Stimulated activated CD4-positive, alpha-beta T cell treated with anti-CD3 and anti-CD28 coated beads, Interleukin-15, amount 100 ng/mL, for 1 hour (primary cell): ENCODE measurements at places on chromosomes 1 and 21.

- DNase-seq: no peak
These were observed 180.4 kb upstream of the FOXD3 start for GRCh38 chr1:63142001-63142400.

GRCh38 chr1:59986516-59987310 lies 60.1 kb upstream of the CYP2J2 start:
- DNase-seq: no peak

- no peak for DNase-seq
These were observed 235.2 kb downstream of the FAM72C start for GRCh38 chr1:143736562-143736961.

DNA sequence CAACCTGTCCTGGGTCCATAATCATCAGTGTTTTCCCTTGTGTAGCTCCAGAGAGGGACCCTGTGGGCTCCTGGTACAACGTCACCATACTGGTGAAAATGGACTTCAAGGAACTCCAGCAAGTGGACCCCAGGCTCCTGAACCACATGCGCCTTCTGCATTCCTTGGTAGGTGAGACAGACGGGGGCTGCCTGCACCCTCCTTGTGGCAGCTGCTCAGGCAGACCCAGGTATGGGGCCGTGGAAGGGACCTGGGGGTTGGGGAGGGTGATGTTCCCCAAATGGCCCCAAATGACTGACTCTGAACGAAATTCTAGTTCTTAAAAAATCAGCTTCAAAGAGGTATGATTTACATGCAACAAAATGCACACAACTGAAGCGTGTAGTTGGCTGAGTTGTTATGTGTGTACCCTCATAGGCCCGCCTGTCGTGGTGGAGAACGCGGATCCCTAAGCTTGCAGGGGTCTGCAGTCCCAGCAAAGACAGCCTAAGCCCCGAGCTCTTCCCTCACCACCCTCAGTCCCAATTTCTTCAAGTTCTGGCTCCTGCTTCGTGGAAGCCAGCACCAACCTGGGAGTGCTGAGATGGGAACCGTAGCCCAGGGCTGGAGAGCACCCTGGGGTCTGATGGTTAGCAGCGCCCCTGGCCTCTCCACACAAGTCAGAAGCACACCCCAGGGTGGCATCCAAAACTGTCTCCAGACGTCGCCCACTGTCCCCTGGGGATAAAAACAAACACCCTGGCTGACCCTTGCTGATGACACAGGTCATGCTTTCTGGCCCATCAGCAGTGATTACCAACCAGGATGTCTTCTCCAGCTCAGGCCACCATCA lies 14.3 kb downstream of the UMODL1 start:
- DNase-seq: no peak

GRCh38 chr1:221097479-221098281 lies 218.4 kb downstream of the HLX start:
- DNase-seq: no peak

- DNase-seq: no peak
These were observed at the start of gene SYCP1 for GRCh38 chr1:114854693-114855320. Gene SYCP1 (plus strand): TSS chr1:114854863. CDS start chr1:114855465, 602 bp downstream.

DNA sequence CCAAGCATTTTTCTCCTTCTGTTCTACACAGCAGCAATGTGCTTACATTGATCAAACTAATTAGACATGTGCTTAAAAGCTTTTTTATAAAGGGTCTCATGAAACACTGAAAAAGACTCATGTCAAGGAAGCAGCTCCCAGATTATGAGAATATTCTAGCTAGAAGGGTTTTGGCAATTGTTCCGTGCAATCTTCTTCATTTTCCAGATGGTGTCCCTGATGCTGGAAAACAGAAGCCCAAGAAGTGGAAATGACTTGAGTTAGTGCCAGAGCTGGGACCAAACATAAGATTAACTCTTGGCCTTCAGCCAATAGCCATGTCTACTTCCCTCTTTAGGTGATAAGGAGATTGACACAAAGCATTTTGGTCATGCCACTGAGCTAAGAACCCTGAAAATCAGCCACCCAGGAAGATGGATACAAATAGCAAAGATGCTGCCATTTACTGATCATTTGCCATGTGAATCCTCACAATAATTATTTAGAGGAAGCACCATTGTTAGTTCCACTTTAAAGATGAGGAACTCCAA lies 110.8 kb downstream of the MATN1 start:
- no peak for DNase-seq

DNA sequence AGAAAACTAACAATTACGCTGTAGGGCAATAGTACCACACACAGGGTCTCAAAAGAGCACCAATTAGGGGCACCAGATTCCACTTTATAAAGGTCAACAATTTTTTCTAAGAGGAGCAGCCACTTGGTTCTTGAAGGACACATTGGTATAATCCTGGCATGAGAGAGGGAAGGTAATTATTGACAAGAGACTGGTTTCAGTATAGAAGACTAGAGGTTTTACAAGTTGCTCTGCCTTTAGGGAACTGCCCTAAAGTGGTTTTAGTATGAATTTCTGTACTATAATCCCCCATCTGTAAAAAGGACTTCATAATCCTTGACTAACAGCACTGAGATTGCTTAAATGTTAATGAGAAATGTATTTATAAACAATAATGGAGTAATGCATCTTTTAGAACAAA lies 648.5 kb upstream of the PTBP2 start:
- DNase-seq: no peak

DNA sequence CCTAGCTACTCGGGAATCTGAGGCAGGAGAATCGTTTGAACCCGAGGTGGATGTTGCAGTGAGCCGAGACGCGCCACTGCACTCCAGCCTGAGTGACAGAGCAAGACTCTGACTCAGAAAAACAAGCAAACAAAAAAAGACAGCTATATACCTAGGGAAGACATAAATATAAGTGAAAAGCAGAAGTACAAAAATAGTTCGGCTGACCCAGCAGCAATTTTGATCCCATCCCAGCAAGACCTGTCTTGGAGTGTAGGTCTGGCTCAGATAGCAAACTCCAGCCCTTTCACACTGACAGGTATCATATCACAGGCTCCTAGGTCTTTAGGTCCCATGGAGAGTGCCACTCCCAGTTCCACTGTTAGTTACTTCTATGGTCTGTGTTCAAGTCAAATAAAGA lies 14.6 kb downstream of the MTX1 start:
- no peak for DNase-seq

- no peak for DNase-seq
These were observed 34.0 kb downstream of the TMEM53 start for GRCh38 chr1:44640200-44640853.

DNA sequence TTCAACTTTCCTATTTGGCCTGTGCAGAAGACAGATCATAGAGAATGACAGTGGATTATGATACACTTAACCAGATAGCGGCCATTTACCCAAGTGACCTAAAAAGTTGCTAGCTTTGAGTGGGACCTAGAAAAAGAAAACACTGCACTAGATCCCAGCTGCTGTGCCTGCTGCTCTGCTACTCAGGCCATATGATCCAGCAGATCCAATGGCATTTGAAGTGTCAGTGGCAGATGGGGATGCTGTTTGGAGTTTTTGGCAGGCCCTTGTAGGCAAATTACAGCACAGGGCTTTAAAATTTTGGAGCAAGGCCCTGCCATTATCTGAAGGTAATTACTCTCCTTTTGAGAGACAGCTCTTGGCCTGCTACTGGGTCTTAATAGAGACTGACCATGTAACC lies 74.0 kb upstream of the KCNE2 start:
- DNase-seq: no peak

DNA sequence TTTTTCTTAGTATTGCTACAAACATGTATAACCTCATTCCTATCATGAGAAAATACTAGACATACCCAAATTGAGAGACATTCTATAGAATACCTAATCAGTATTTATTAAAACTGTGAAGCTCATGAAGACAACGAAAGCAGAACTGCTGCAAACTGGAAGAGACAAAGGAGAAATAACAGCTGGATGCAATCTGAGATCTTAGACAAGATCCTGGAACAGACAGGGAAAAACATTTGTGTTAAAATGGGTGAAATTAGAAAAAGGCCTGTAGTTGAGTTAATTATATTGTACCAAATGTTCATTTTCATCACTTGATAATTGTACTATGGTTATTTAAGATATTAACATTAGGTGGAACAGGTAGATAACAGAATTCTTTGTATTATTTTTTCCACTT lies 392.0 kb downstream of the PLPP3 start:
- DNase-seq: no peak

DNA sequence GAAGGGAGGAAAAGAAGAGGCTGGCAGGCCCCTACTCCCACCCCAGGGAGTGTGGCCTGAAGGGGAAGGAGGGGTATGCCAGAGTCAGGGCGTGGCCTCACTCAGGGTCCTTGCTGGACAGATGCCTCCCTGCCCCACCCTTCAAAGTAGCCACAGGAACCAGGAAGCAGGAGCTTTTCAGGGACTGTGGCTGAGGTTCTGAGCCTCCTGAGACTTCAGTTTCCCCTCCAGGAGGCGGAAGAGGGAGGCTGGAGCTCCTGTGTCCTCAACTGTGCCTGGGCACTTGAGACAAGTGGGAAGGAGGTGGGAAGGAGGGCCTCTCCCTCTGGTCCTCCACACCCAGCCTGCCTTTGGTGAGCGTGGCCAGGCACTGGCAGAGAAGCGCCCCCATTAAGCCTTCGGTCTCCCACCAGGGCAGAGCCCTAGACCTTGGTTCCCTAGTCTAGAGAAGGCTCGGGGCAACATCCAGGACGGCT lies 5.3 kb downstream of the CELSR2 start:
- no peak for DNase-seq

- DNase-seq: no peak
These were observed 660 bp upstream of the PDE4B start for GRCh38 chr1:65791801-65792668.

- DNase-seq: no peak
These were observed 23.9 kb downstream of the INPP5B start for GRCh38 chr1:37922767-37923550.

DNA sequence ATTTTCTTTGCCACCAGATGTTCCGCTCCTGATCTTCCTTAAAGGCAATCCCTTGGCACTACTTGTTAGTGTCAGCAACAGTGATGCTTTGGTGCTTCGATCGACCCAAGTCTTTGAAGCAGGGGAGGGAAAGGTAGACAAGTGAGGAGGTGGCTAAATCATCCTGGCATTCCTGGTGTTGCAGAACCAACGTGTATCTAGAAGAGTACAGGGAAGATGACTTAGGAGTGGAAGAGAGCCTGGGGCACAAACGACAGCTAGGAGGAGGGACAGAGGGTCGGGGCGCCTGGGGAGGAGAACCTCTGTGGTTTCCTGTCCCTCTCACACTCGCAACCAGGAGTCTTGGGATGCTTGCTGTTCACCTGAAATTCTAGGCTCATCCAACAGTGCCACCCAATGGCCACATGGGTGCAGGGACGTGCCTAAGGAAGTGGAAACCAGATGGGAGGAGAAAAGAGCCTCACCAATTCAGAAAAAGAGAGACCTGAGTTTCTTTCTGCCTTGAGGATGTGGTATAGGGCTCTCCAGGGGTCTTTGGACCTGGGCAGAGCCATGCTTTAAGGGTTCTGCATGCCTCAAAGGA lies 9.5 kb upstream of the KCNA2 start:
- DNase-seq: no peak
